ENCODE measurements at places on chromosomes 2 and 18. TPM values are rescaled to one million over a fixed set of nuclear protein-coding genes. Genes with fewer than 3 reads are reported as not detected.

Gene REG3G
- total RNA-seq = not detected

Gene PJVK
- total RNA-seq = 1.6 TPM

DNA sequence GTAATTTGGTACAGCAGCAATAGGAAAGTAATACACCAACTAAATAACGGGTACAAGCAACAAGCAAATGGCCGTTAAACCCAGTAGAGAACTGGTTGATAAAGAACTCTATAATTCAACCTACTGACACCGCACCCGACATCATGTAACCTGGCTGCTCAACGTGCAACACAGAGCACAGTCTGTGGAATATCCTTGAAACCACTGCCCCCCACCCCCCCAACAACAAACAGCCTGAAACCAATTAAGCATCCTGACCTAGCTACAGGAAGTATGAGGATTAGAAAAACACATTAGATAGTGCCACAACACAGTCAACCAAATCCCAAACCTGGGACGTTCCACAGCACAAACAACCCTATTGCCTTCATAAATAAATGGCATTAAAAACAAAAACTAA, 23.5 kb downstream of the HDLBP start:
- no peak for DNase-seq

- no peak for DNase-seq
Observed at GRCh38 chr2:188647430-188648070, 326.6 kb upstream of the COL3A1 start.

Measured in PC-3 (cell line).